WTC11 (cell line): ENCODE measurements at places on chromosomes 6 and 20. TPM values are rescaled to one million over a fixed set of nuclear protein-coding genes. Genes with fewer than 3 reads are reported as not detected.

- H3K4me1 ChIP-seq, result peaks cover 8% of the 10 kb centered on the region; the same call in 1 of the 2 replicates
- H3K36me3 ChIP-seq, result peaks cover 37% of the 10 kb centered on the region
- no peak for DNase-seq
- H3K27ac ChIP-seq, result peak overlapping the region; percentile 80
These were observed 44.7 kb downstream of the DEK start for GRCh38 chr6:18219591-18219990.

DNA sequence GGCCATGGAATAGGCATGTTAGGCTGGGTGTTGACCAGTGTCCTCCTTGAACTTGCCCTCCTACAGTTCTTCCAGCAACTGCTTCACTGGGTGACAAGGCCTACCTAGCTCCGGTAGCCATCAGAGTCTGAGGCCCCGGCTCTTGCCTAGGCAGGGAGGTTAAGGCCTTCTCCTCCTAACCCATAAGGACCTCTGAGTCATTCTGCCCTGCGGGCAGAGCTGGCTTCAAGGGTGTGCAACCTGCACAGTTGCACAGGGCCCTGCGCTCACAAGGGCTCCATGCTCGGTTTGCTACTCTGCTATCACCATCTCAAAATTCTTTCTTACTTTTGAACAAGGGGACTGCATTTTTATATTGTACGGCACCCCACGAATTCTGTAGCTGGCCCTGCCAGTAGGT lies 17.9 kb downstream of the KCNB1 start:
- no peak overlapping the region for H3K27ac ChIP-seq
- no peak overlapping the region for H3K4me3 ChIP-seq
- H3K36me3 ChIP-seq, result no peaks in the 10 kb centered on the region
- no peak for DNase-seq
- H3K27me3 ChIP-seq, result no peaks in the 10 kb centered on the region; the same call in 1 of the 2 replicates
- peaks cover 5% of the 10 kb centered on the region for H3K4me1 ChIP-seq

The SIRPD gene
- total RNA-seq, result not detected in 3 replicates

- no peaks in the 10 kb centered on the region for H3K27me3 ChIP-seq
- H3K36me3 ChIP-seq, result no peaks in the 10 kb centered on the region
- peak overlapping the region; percentile 42; the same call in 1 of the 2 replicates for H3K27ac ChIP-seq
- no peak overlapping the region for H3K4me3 ChIP-seq
- DNase-seq, result no peak
These were observed 53.4 kb upstream of the CD93 start for GRCh38 chr20:23139524-23139923.

DNA sequence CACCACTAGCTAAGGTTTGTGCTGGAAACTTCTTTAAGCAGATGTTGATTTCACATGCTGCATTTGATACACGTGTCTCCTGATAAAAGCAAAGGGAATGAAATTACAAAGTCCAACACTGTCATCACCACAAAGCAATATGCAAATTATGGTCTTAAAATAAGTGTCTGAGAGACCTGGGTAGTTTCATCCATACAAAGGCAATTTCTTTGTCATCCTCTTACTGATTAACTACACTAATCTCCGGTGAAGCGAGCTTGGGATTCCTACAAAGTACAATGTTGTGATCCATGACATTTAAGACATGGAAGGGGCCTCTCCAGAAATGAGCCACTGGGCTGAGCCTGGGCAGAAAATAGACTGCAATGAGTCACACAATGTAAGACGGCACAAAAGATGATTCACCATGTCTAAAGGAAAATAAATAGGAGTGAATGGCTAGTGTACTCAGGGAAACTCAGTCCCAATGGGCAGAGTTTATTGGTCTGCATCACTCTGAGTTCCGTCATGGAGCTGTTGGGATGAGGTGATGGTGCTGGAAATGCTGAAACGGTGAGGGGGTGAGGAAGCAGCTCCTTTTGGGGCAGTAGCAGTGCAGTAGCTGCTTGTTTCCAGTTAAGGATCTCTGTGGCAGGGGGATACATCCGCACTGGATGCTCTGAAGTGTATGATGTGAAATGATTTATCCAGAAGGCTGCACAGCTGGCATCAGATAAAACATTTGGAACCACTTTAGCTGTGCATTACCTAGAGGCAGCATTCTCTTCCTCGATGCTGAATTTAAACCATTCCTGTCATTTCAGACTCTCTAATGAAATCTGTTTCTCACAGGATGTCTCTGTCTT lies 103.3 kb downstream of the IBTK start:
- H3K36me3 ChIP-seq, result no peaks in the 10 kb centered on the region
- no peaks in the 10 kb centered on the region for H3K4me1 ChIP-seq
- no peak overlapping the region for H3K4me3 ChIP-seq
- no peak overlapping the region for H3K27ac ChIP-seq

The CRISP2 gene
- not detected in 3 replicates for total RNA-seq

DNA sequence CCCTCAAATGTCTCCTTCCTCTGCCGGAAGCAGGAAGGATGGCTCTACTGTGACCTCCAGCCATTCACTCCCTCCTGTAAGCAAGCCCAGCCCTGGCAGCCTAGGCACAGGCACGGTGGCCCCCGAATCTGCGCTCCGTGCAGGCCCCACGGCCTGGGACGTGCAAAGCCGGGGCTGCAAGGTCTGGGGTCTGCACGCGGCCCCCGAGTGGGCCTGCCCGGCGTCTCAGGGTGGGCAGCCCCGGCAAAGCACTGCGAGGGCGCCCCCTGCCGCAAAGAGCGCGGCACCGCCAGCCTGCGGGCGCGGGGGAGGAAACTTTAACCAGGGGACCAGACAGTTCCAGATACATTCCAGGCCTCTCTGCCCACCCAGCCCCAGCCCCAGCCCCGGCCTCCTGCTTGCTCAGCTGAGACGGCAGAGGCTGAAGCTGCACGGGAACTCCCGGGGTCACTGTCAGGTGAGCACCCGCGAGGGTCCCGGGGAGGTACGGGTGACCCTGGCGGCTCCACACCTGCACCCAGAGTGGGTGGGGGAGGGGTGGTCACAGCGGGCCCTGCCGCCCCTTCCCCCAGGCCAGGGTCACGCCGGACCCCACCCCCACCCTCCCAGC lies 98.8 kb downstream of the ASXL1 start:
- no peaks in the 10 kb centered on the region for H3K27me3 ChIP-seq
- H3K4me1 ChIP-seq, result peaks cover 13% of the 10 kb centered on the region
- H3K4me3 ChIP-seq, result peak overlapping the region; percentile 59
- DNase-seq, result peak; percentile 86

DNA sequence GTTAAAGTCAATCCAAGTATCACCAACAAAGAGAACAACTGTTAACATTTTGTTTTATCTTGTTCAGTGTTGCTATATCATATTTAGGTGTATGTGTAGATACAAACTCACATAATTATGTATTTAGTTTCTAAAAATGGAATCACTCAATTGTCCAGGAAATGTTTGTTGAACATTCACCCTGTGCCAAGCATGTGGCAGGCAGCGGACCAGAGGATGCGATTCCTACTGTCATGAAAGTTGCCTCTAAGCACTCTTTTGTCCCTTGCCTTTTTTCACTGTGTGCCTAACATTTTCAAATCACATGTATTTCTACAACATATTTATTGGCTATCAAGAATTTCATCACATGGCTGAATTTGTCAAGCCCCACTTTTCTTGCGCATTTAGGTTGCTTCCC lies 16.9 kb upstream of the TGM2 start:
- H3K4me1 ChIP-seq, result no peaks in the 10 kb centered on the region
- no peak for DNase-seq
- H3K27ac ChIP-seq, result no peak overlapping the region
- no peak overlapping the region for H3K4me3 ChIP-seq

- H3K36me3 ChIP-seq, result no peaks in the 10 kb centered on the region
- no peak overlapping the region for H3K27ac ChIP-seq
- no peaks in the 10 kb centered on the region for H3K27me3 ChIP-seq
- H3K4me3 ChIP-seq, result no peak overlapping the region
- H3K4me1 ChIP-seq, result peaks cover 8% of the 10 kb centered on the region
- DNase-seq, result no peak
These were observed 118.8 kb downstream of the MAP3K7 start for GRCh38 chr6:90468080-90468479.

The NFS1 gene
- 36.1 to 39.8 TPM (median 36.8 TPM) in 3 replicates for total RNA-seq

DNA sequence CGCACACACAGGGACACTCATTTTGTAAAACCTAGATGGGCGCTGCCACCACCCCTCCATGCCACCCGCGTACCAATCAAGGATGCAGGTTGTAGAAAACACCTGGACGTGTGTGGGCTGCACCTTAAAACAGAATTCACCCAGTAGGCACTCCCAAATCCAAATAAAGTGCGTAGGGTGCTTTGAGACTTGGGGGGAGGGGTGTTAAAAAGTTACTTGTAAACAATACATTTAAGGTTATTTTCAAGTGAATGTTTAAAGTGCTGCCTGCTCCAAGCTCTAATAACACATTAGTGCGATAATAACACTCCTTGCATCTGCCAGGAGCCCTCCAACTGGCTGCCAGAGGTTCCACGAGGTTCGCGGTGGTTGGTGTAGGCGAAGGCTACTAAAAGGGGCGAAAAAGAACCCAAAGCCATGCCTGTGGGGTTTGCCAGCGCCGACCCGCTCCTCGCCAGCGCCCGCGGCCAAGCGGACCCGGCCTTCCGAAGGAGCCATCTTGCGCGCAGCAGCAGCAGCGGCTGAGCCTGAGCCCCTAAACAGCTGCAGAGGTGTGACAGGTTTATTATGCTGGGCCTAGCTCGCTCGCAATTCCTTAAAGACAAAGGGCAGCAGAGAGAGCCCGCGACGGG lies 11.5 kb downstream of the FOXC1 start:
- peak overlapping the region; percentile 34 for H3K4me3 ChIP-seq
- no peak overlapping the region for H3K27ac ChIP-seq
- peaks cover 44% of the 10 kb centered on the region for H3K4me1 ChIP-seq
- no peak for DNase-seq

DNA sequence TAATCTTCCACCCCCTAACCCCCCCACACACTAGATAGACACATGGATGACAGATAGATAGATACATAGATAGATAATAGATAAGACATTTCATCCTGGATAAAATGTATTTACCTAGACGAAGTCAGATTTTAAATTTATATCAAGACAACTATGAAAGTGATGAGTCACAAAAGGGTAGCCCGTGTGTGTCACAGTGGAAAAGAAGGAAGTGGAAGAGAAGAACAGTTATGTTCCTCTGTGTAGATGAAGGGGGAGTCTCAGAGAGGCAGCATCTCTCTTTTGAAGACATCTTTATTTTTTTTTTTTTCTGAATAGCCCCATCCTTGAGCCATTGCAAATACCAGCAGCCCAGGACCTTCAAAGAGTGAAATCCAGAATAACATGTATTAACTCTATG lies 121.7 kb upstream of the VGLL2 start:
- DNase-seq, result no peak
- no peak overlapping the region for H3K27ac ChIP-seq
- no peaks in the 10 kb centered on the region for H3K27me3 ChIP-seq
- H3K4me1 ChIP-seq, result peaks cover 18% of the 10 kb centered on the region
- H3K36me3 ChIP-seq, result peaks cover 19% of the 10 kb centered on the region

DNA sequence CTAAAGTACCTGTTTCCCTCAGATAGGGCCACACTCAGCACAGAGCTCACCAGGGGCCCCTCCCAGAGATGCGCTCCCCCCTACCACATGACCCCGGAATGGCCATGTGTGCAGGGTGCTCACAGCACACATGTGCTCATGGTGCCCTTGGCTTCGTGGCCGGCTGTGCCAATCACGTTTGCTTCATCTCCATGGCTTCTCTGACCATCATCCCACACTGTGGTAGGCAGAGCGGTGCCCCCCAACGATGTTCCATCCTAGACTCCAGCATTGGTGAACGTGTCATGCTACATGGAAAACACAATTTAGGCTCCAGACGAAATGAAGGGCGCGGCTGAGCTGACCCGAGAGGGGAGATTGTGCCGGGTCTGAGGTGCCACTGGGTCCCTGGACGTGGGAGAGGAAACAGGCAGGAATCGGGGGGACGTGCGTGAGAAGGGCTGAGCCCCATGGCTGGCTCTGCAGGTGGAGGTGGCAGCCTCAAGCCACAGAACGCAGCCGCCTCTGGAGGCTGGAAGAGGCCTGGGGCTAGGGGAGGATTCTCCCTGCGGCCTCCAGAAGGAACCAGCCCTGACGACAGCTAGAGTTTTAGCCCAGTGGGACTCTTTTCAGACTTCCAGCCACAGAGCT lies 126.5 kb downstream of the DLL1 start:
- no peaks in the 10 kb centered on the region for H3K4me1 ChIP-seq
- H3K36me3 ChIP-seq, result peaks cover 4% of the 10 kb centered on the region
- DNase-seq, result no peak
- H3K4me3 ChIP-seq, result no peak overlapping the region

The NRSN1 gene
- total RNA-seq, result not detected in 3 replicates

The MCCD1 gene
- not detected in 3 replicates for total RNA-seq

DNA sequence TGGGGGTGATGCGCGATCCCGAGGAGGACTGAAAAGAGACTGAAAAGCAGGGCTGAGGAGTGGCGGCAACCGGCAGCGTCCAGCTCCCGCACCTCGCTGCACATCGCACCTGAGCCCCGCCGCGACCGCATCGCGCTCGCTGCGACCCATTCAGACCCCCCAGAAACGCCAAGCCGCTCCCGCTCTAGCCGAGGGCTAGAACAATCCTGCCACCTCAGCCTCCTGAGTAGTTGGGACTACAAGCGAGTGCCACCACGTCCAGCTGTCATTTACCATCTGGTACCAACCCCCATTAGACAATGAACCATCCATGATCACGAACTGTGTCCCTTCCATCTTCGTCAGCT lies 33.2 kb downstream of the HLA-A start:
- peak overlapping the region; percentile 79 for H3K4me3 ChIP-seq
- H3K4me1 ChIP-seq, result peaks cover 34% of the 10 kb centered on the region
- peaks cover 2% of the 10 kb centered on the region; the same call in 1 of the 2 replicates for H3K36me3 ChIP-seq
- peaks cover 80% of the 10 kb centered on the region for H3K27me3 ChIP-seq
- H3K27ac ChIP-seq, result no peak overlapping the region

GRCh38 chr20:58148891-58149290 lies 79.6 kb downstream of the ANKRD60 start:
- no peak overlapping the region for H3K27ac ChIP-seq
- H3K36me3 ChIP-seq, result no peaks in the 10 kb centered on the region
- peaks cover 44% of the 10 kb centered on the region for H3K27me3 ChIP-seq
- peaks cover 14% of the 10 kb centered on the region for H3K4me1 ChIP-seq
- no peak for DNase-seq
- no peak overlapping the region for H3K4me3 ChIP-seq

The BPI gene
- not detected in 3 replicates for total RNA-seq

DNA sequence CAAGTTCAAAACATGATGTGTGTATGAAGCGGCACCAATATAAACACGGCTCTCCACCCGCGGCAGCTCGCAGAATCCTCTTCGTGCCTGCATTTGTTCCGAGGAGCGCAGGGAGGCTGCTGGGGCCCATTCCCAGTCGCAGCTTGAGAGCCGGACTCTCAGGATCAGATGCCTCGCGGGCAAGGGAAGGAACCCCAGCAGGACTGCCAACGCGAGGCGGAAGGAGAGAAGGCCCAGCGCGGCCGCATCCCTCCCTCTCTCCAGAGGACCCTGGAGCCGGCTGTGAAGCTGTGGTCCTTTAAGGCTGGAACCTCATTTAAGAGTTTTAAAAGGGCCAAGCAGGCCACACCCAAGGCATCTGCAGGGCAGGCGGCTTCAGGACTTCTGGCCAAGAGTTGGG lies 44.2 kb upstream of the ZBP1 start:
- H3K27me3 ChIP-seq, result no peaks in the 10 kb centered on the region
- no peak overlapping the region for H3K27ac ChIP-seq

GRCh38 chr6:135183002-135183531 lies 2.0 kb downstream of the MYB start:
- H3K27ac ChIP-seq, result no peak overlapping the region
- H3K36me3 ChIP-seq, result peaks cover 4% of the 10 kb centered on the region; the same call in 1 of the 2 replicates
- peaks cover 18% of the 10 kb centered on the region for H3K4me1 ChIP-seq
